Endothelial cell (in vitro differentiated cells): ENCODE measurements at places on chromosomes 11 and 22. TPM values are rescaled to one million over a fixed set of nuclear protein-coding genes. Genes with fewer than 3 reads are reported as not detected.

GRCh38 chr22:27639248-27640086 is 162.1 kb downstream of the MN1 start:
- no peak for DNase-seq

GRCh38 chr11:77027275-77027674 is 6.9 kb upstream of the B3GNT6 start:
- no peak for DNase-seq

GRCh38 chr11:16052750-16053149 is 303.6 kb downstream of the SOX6 start:
- DNase-seq = no peak

GRCh38 chr11:19938866-19939265 is 221.4 kb downstream of the DBX1 start:
- DNase-seq = no peak

Gene OR52N4
- total RNA-seq = not detected
